ENCODE measurements at places on chromosomes 4 and X.

DNA sequence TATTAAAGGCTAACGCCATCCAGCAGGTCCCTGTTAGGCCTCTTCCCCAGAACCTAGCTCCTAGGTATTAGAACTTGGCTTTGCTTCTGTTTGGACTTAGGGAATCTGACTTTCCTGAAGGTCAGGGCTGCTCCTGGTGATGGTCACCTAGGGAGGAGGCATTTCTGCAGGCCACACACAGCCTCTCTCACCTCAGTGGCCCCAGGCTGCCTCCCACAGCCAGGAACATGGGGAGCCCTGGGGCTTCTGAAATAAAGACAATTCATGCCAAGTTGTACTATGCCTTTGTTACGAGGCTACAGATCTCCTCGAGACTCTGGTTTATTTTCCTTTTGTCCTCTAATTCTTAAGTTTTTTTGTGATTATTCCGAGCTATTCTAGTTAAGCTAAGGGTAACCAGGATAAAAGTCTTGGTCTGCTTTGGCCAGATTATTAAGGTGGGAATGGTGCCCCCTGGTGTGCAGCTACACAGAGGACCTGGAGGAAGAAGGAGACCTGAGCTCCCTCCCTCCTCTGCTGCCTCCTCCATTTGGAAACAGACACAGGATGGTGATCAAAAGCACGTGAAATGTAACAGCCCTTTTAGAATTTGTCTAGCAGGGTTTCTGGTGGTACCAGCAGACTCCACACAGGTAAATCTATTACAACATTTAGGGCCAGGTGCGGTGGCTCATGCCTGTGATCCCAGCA, 131.0 kb downstream of the DCLK2 start:
- DNase-seq: no peak

DNA sequence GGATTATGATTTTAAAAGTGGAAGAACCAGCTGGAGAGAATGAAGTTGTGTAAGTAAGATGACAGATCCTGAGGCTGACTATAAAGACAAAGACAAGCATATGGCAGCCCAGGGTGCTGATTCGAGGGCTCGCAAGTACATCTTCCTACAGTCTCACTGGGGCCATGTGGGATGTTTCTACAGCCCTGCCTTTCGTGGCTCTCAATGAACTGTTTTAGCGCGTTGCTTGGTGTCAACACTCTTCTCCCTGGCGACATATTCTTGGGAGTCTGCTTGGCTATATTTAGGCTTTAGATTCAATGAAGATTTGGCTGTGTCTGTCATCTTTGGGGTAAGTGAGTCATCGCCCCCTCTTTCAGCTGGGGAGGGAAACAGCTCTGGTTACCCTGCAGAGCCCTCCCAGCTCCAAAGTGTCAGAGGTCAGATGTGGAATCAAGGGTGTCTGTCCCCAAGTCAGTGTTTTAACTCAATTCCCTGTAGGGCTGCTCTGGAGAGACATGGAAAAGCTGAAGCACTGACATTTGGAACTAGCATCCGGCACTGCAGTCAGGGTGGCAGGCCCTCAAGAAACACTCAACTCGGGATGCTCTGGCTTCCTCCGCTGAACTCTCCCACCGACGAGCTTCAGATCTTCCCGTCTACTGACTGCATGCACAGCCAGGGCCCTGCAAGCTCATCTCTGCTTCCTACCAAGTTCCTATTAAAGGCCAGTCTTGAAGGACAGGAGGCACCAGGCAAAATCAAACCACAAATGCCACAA, 65.7 kb downstream of the GATB start:
- DNase-seq: no peak

DNA sequence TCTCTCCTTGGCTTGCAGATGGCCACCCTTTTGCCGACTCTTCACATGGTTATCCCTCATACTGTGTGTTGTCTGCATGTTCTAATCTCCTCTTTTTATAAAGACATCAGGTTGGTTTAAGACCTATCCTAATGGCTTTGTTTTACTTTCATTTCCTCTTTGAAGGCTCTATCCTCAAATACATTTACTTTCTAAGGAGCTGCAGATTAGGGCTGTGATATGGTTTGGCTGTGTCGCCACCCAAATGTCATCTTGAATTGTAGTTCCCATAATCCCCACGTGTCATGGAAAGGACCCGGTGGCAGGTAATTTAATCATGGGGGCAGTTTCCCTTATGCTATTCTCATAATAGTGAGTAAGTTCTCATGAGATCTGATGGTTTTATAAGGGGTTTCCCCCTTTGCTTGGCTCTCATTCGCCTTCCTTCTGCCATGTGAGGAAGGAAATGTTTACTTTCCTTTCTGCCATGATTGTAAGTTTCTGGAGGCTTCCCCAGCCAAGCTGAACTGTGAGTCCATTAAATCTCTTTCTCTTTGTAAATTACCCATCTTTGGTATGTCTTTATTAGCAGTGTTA, 204.5 kb downstream of the RELL1 start:
- DNase-seq: no peak

DNA sequence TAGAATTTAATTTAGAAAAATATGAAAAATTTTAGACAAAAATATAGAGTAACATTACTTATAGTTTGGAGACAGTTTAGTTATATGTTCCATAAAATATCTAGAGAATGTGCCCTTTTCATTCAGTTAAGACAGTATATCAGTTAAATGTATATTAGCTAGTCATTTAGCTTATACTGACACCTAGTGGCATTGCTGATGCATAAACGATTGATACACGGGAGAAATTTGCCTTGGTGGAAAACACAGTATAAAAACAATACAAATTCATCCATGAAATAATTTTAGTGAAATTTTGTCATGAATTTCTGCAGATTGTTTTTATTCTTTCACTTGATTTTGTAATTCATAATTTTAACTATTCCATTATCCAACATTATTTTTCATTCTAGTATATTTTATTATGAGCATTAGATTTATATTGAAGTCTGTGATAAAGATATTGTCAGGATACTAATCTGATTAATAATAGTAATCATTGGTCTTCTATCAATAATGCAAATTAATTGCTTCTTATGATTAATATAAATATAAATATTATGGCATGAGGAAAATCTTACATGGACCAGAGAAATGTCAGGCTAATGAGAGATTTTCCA, 219.0 kb downstream of the TLL1 start:
- DNase-seq: no peak

- DNase-seq: no peak
These were observed 62.3 kb upstream of the LNX1 start for GRCh38 chr4:53653484-53654053.

DNA sequence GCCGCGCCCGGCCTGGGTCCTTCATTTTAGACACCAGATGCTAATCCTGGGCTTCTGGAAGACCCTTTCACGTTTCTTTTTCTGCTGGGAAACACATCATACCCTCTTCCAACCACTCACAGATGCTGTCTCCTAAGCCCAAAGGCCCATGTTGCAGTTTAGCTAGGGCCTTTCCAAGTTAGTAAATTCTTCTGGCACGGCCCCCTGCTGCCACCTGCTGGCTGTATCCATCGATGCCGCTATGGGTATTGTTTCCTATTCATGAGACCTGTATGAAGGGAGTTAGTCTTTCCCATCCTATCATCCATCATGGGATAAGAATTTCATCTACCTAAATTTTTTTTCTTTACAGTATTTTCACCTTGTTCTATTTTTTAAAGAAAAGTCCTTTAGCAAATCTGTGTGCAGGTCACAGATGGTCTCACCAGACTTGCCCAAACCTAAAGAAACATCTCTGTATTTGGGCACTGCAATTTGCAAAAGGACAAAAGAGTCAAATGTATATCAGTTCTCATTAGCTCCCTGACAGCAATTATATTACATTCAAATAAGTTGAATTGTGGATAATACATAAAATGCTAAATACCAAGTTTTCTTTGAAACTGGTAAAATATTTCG, 37.8 kb upstream of the SLC9A7 start:
- peak; percentile 70 for DNase-seq

GRCh38 chr4:168923526-168924194, 86.4 kb downstream of the CBR4 start:
- DNase-seq: peak; percentile 59

DNA sequence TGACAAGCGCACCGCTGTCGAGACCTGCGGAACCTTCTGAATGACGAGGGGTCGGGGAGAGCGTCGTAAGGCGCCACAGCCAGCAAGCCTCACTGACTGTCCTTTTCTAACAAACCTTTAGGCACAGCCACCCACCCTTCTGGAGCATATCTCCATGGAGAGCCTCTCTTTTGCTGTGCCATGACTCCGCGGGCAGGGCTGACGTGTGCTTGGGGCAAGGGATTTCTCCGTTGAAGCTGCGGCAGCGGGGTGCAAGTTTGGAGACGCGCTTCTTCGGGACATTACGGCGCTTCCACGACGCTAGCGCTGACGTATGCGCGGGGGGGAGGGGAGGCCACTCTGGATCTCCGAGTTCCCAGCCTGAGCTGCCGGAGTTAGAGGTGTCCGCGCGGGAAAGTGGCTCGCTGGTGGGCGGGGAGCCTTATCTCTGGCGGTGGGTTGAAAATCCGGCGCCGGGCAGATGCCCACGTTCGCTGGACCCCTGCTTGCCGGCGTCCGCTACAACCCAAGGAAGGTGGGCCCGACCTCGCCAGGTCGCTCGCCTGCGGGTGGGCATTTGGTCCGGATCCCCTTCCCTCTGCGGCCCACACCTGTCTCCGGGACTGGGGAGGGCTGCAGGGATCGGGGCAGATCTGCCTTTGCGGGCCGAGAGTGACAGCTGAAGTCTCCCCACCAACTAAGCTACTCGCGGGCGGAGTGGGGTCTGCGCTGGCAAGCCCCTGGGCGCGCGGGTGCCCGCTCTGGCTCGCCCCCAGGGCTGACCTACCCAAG, 543 bp upstream of the SLC10A7 start:
- DNase-seq: peak; percentile 82

DNA sequence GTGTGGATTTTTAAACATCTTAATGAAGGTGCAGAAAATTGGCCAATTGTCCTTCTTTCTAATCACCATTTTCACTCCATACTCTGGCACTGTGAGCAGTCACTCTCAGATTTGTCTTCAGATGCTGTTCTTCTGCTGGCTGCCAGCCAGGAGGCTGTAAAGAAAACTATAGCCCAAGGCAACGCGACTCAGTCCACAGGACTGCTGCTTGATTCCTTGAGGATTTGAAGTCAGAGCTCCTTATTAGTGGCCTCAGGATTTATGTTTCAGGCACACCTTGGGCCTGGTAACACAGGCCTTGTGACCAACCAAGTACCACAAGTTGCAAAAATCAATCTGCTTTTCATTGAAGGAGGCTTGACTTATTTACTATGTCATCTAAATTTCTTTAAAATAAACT, 342.6 kb downstream of the GPM6A start:
- DNase-seq: no peak

- no peak for DNase-seq
These were observed 69.1 kb upstream of the UCP1 start for GRCh38 chr4:140637836-140638235.

DNA sequence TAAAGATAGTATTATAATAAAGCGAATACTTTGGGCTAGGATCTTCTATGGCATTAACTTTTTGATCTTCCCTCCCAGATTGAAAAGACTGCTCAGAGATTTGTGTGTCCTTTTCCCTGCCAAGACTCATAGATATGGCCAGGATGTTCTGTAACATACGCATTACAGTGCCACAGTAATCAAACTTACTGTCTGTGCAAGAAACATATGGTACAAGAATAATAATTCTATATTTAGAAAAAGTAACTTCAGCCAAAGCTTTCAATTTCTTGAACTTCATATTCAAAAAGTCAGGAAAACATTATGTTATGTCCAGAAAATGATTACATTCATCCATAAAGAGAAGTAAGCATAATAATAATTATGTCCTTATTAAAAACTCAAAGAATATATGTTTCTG, 100.9 kb upstream of the GUCY1A1 start:
- no peak for DNase-seq

DNA sequence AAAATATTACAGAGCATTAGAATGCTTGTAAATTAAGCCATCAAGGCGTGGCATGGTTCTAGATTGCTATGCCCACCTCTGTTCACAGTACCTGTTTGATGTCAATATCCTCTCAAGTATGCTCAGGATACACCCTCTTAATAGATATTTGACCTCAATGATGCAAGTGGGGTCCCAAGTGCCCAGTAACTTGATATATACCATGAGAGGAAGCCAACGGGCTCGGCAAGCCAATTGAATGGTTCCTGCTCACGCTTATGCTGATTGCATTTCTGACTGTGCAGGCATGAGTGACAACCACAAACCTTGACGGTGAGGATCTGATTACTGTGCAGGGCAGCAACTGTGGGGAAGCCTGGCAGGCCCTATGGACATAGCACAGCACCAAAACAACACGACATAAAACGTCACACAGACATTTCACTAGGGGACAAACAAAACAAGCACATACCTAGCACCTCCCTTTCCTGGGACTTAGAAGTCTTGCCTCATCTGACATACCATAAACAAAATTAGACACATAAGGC, 179.1 kb upstream of the ETNPPL start:
- DNase-seq: no peak

DNA sequence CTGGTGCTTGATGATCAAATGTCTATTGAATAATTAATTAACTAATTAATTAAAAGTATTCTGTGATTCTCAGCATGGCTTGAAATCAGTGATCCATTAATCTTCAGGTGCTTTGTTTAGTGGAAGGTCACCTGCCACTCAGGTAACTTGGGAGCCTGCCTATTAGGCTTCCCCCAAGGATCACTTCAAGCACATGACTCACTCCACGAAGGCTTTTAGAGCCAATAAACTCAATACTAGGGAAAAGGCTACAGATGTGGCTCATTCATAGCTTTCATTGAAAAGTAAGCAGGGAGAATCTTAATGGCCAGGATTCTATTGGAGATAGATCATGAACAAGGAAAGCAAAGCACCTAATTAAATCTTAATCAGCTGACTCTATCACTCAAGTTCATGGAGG, 21.3 kb downstream of the AREG start:
- DNase-seq: no peak

DNA sequence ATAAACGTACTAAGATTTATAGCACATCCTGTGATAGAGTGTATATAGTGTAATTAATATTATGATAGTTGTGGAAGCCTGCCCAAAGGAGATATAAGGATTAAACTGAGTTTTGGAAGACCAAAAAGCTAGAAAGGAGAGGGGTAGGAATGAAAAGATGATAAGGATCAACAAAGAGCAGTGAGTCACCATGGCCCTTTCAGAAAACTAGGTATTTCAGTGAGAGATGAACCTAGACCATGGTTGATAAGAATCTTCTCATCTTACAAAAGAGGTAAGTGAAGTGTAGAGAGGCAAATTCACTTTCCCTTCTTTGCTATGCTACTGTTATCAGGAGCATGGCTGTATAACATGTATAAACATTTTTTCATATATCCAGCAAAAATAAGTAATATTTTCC, 133.8 kb upstream of the PLAC1 start:
- no peak for DNase-seq

DNA sequence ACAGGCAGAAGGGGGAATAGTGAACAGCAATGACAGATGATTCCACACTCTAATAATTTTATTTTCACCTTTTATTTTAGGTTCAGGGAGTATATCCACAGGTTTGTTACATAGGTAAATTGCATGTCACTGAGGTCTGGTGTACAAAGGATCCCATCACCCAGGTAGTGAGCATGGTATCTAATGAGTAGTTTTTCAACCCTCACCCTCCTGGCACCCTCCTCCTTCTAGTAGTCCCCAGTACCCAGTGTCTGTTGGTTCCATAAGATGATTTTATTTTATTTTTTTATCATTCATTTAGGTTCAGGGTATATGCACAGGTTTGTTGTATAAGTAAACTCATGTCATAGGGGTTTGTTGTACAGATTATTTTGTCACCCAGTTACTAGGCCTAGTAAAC, 58.6 kb upstream of the UGT8 start:
- no peak for DNase-seq

- no peak for DNase-seq
These were observed 108.4 kb upstream of the LRPAP1 start for GRCh38 chr4:3640587-3640962.

Data from activated CD4-positive, alpha-beta T cell treated with anti-CD3 and anti-CD28 coated beads for 4 hours (primary cell).